ENCODE measurements at places on chromosomes 7 and 10.
A peak's percentile ranks its signal among the peaks of the same experiment; 100 is the strongest.

DNA sequence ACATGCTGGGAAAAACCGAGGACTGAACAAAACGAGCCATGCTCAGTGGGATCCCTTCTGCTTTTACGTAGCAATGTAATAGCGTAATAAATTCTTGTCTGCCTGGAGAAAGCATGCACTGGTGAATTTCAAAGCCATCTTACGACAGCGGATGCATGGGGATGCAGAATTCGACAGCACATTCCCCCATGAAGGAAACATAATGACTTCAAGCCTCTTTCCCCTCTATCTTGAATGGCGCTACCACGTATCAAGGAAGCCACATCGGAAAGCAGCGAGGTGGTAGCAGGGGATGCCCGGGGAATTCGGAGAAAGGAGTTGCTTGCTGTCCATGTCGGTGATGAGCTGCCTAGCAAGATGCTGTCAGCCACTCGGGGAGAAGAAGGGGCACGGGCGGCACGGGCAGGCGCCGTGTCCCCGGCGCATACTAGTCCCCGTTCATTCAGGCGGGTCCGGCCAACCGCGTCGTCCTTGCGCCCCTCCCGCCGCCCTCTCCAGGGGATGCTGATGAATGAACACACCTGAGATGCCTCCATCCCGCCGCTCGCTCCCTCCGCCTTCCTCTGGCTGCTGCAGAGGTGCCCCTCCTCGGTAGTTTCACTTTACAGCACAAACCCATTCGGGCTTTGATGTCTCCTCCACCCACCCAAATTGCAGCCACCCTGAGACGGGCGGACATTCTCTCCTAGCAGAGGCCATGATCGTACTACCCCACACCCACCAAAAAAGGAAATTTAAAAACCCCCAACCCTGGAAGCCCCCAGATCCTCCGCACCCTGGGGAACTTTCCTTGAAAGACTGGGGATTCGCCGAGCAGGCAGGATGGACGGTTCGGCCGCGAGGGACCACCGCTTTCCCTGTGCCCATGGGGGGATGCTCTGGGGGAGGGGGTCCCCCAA is 644 bp downstream of the SORBS1 start:
- peak; percentile 26 for DNase-seq

DNA sequence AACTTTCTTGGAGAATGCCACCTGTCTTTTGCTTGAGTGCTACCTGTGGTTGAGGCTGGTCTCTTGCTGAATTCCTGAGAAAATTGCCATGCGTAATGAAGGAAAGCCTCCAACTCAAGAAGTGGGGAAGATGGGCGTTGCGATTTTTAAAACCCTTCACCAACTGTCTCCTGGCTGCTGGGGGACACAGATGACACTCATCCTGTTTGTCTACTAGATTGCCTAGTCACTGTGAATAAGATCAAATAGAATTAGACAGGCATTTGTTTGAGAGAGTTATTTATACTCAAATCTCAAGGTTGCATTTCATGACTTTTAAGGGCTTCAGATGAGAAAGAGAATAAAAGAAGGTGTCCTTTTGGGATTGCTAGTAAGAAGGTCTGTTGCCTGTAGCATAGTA is 84.3 kb upstream of the MTPN start:
- no peak for DNase-seq

DNA sequence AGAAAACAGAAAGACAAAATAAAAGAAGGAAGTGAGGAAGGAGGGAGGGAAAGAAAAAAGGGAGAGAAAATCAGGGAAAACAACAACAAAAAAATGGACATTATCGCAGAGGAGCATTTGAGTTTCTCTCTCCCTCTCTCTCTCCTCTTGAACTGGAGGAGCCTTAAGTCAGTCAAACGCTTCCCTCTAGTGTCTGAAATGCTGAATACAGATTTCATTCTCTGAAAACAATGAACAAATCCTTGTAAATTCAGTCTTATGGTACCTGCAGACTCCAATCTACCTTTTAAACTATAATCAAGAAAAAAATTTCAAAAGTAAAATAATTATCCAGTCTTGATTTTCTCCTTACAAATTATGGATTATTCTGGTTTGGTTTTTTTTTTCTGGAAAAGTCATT is 89.2 kb upstream of the PFKP start:
- DNase-seq: no peak

DNA sequence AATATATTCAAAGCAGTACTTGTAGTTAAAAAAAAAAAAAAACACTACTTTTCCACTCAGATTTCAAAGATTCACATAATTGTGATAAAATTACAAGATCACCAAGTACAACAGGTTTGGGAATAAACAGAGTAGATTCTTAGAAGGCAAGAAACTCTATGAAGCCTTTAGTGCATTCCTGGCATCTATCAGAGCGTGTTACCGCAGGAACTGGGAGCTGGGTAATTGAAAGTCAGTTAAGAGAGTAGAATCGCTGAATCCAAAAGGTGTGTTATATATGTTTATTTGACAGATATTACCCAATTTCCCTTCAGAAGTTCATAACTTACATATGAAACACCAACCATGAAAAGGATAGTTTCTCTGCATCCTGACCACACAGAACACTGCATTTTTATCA is 159.2 kb upstream of the PLXNA4 start:
- DNase-seq: no peak

DNA sequence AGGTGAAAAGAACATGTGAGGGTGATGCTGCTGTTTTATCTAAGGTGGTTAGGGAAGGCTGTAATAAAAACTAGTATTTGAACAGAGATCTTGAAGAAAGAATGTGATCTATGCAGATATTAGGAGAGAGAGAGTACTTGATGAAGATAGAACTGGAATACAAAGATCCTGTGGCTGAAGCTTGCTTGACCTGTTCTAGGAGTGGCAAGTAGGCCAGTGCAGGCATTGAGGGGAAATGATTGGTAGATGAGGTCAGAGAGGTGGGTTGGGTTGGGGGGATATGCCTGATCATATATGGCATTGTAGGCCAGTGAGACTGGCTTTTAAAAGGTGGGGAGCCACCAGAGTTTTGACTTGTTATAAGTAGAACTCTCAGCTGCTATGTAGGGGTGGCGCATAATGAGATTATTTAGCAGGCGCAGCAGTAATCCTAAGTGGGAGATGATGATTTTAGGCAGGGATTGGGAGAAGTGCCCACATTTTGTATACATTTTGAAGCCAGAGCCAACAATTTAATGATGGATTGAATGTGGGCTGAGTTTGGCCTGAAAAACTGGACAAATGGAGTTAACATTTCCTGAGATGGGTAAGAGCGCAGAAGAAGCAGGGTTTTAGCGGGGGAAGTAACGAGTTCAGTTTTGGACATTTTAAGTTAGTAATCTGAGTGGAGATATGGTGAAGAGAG is 8.2 kb downstream of the CCSER2 start:
- no peak for DNase-seq

GRCh38 chr10:96369890-96370583 is 11.2 kb upstream of the OPALIN start:
- no peak for DNase-seq

GRCh38 chr10:113930482-113931057 is 76.1 kb downstream of the NHLRC2 start:
- DNase-seq: no peak

DNA sequence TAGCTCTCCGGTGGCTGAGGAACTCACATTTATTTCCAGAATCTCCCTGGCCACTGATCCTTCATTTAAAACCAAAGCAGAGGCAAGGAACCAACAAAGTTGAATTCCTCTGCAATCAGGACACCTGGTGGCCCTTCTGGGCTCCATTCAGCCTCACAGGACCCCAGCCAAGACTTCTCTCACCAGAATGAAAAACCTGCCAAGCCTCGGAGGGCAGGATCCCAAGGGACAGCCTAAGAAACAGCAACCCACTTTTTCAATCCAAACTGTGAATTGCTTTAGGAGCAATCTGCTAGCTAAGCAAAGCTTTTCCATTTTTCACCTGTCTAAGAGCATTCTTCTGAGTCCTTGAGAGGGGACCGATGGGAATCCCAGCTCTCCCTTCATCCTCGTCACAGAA is 34.6 kb downstream of the OAT start:
- DNase-seq: no peak

GRCh38 chr10:24009736-24010135 is 199.2 kb upstream of the KIAA1217 start:
- no peak for DNase-seq

GRCh38 chr7:129969881-129970446 is 17.2 kb upstream of the UBE2H start:
- no peak for DNase-seq

DNA sequence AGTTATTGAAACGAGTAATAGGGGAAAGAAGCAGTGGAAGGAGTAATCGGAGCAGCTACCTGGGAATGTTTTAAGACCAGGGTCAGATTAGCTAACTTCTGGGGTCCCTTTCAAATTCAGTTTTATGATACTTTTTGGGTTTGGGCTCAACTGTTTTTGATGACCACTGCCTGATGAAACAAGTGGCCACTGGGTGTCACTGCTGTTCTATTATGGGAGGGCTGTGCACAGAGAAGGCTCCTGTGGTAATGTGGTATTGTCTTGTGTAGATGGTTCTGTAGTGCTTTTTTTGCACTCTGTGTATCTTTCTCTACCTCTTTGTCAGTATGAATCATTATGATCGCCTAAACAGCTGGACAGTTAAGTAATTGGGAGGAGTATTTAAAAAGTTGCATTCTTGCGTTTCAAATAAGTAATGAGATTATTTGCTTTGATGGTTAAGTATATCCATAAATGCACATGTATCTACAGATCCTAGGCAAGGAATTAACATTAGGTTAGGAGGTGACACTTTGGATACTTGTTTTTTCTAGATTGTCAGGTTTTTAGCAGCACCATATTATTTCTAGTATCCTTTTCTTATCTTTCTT is 128.4 kb downstream of the ABCA13 start:
- no peak for DNase-seq

- DNase-seq: peak; percentile 3
Measured at GRCh38 chr7:133081119-133081598, 731 bp downstream of the CHCHD3 start.

- no peak for DNase-seq
Measured at GRCh38 chr7:157462419-157462771, 125.6 kb downstream of the DNAJB6 start.

GRCh38 chr10:93570383-93570782 is 3.9 kb downstream of the FFAR4 start:
- no peak for DNase-seq

- DNase-seq: no peak
Measured at GRCh38 chr10:90450797-90451196, 407.0 kb downstream of the HTR7 start.

- no peak for DNase-seq
Measured at GRCh38 chr7:124086843-124087242, 54.0 kb upstream of the TMEM229A start.

DNA sequence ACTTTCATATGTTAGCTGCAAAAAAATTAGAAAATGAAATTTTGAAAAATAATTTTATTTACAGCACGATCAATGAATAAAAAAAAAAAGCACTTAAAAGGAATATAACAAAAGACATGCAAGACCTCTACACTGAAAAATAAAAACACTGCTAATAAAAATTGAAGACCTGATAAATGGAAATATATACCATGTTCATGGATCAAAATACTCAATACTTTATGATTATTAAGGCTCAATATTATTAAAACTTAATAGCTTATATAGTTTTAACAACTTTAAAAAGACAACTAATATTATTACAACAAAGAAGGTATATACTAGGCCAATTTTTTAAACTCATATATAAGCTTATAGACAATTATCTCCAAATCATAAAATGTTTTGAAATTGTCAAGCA is 143.0 kb downstream of the GFRA1 start:
- DNase-seq: no peak

DNA sequence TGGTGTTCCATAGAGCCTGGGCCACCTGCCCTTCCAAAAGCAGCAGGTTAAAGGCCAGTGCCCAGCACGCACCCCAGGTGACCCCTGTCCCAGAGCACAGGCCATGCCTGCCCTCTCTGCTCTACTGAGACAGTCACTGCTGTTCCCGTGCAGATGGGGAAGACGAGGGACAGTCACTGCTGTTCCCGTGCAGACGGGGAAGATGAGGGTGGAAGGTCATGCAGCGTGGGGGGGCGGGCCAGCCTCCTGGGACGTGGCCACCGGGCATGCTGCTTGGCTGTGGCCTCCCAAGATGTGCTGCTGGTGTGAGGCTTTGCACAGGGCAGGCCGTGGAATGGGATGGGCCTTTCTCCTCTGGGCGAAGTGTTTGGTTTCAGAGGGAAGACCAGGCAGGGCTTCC is 18.4 kb downstream of the LRRC27 start:
- DNase-seq: no peak

- no peak for DNase-seq
Measured at GRCh38 chr10:621981-622740, 67.3 kb downstream of the DIP2C start.

DNA sequence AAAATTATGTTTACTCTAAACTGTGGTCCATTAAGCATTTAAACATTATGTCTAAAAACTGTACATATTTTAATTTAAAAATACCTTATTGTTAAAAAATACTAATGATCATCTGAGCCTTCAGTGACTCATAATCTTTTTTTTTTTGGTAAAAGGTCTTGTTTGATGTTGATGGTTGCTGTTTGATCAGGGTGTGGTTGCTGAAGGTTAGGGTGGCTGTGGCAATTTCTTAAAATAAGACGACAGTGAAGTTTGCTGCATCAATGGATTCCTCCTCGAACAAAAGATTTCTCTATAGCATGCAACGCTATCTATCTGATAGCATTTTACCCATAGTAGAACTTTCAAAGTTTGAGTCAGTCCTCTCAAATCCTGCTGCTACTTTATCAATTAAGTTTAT is 180.0 kb upstream of the AHR start:
- no peak for DNase-seq

- DNase-seq: no peak
Measured at GRCh38 chr7:133676805-133677370, 424.0 kb downstream of the EXOC4 start.

- DNase-seq: no peak
Measured at GRCh38 chr7:24135003-24135817, 148.8 kb upstream of the NPY start.

- DNase-seq: no peak
Measured at GRCh38 chr7:129066290-129067131, 11.6 kb upstream of the TNPO3 start.

DNA sequence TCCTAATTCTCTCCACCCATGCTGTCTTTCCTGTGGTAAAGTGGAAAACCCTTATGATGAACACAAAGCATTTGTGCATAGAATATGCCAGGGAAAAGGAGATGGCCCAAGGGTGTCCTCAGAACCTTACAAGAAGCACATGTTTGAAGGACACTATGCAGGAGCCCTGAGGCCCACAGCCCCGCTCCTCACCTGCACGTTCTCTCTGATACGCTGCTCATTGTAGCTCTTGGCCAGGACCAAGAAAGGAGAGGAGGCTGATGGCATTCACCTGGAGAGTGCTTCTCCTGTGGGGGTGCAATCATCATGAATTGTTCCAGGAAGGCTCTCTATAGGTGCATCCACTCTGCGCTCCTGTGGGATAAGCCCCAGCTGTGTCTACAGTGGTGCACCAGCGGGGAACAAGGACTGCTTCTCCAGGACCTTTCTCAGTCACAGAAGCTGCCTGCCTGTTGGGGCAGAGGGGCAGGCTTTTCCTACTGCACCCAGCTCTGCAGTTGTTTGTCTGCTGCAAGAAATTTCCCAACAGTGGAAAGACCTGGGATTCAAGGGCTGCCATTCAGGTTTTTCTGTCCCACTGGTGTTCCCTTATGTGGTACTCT is 19.9 kb downstream of the AKR1C2 start:
- DNase-seq: no peak

- DNase-seq: no peak
Measured at GRCh38 chr10:20004087-20004523, 187.9 kb downstream of the PLXDC2 start.

Data from stimulated activated naive CD4-positive, alpha-beta T cell treated with Interleukin-2 at 50 U/mL for 16 hours (primary cell).